Activated T-cell treated with anti-CD3 and anti-CD28 coated beads, Interleukin-2, amount 50 U/mL, for 4 hours (primary cell): ENCODE measurements at places on chromosomes 7 and 10. TPM values are rescaled to one million over a fixed set of nuclear protein-coding genes. Genes with fewer than 3 reads are reported as not detected.

DNA sequence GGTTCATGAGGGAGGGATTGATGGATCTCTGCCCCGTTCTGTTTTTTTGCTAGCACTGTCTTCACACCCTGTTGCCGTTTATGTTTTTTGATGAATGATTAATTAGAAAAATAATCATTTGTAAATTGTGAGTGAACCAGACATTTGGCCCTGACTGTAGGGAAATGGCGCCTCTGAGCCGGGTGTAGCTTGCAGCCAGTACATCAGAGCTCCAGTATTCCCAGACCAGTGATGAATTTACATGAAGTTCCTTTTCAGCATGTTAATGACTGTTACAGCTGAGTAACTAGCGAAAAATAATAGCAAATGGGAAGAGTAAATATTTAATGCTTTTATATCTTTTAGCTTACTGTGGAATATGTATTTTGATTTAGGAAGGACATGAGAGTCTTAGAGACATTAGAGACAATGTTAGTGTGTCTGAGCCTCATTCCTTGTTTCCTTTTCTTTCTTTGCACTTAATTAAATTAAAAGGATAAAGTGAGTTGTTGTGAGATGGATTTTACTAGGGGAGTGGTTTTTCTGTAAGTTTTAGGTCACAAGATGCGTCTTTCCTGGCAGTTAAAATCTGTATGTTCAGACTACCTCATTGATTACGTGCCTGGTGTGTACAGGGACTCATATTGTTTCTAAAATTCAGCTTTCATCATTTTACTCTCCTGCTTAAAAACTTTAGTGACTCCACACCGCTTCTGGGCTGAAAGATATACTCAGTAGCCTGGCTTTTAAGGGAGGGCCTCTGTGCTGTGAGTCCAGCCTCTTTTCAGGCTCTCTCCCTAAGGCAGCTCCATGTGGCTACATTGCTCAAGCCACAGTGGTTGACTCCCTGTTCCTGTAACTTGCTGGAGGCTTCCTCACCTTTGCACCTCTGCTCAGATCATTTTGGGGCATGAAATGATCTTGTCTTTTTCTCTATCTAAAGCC, 86.4 kb downstream of the AUTS2 start:
- no peak for DNase-seq

DNA sequence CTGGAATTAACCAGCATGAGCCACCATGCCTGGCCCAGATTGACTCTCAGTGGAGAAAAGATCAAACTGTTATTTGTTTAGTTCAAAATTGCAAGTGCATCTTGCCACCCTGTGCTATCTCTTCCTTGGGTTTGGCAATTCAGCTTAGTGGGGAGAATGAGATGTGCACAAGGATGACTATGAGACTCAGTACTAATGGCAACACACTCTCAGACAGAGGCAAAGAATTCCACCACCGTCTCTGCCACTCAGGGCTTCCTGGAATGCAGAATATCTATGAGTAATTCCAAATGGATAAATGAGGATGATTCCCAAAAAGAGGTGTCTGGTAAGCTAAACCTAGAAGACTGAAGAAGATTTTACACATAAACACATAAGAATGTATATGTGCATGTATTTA, 525.8 kb downstream of the NRG3 start:
- no peak for DNase-seq

DNA sequence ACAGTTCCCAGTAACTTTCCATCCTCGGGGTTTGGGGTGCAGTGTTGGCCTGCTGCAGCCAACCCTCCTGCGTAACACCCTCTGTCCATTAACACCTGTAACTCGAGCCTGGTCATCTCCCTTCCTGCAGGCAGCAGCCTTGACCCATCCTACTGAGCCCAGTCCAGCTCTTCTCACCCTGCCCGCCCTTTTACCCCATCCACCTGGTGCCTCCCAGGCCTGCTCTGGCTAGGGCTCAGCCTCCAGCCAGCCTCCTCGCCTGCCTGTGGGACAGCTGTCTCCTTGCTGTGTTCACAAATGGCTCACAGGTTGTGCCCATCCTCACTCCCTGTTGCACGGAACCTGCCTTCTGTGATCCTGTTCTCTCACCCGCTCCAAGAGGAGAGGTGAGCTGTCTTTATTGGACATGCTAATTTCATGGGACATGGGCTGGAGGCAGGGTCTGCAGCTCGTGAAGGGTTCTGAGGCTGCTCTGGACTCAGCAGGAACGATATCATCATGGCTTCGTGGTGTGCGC, 277.2 kb upstream of the TCERG1L start:
- no peak for DNase-seq

- no peak for DNase-seq
Observed at GRCh38 chr7:64879800-64880199, 23.3 kb upstream of the ZNF273 start.

OR2A1 gene
- not detected for total RNA-seq

- no peak for DNase-seq
Observed at GRCh38 chr7:42189535-42189934, 47.5 kb downstream of the GLI3 start.

DNA sequence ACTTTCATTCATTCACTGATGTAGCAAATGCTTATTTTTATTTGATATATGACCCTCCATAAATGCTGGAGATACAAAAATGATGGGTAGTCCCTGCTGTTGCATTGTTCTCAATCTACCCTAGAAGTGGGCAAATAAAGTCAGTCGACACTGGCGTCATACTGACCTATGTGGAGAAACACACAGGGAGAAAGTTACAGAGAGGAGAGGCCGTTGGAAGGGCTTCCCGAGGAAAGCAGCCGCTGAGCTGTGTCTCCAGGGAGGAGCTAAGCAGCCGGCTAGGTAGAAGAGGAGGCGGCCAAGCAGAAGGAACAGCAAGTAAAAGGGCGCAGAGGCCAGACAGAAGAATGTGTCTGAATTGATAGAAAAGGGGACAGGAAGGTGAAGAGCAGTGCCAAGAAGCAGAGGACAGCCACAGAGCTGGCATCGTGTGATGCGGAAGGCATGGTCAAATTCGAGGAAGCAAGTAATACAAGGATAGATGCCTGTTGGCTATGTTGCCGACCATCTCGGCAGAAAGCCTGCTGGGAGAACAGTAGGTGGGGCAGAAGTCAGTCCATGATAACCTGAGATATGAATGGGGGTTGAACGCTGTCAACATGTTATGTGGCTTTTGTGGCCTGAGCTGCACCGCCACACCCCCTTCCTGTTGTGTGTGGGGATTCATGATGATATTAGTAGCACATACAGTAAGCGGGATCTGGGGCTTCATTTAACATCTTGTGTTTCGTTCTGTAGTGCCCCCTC, 25.9 kb downstream of the ST8SIA6 start:
- peak; percentile 52 for DNase-seq

DNA sequence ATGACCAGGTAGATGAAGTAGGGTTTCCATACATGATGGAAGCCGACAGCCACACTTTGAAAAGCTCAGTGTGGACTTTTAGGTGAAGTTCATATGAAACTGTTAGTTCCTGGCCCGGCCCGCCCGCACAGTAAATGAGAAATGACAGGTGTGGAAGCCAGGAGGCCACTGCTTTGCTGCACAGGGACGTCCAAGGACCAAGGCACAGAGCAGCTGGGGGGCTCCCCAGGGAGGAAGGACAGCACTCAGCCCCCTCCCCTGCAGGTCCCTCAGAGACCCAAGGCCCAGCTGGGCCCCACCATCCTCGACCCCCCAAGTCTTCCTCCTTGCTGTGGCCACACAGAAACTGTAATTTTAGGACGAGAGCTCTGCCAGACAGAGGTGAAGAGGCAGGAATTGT, 219.2 kb downstream of the PTPRN2 start:
- DNase-seq, result no peak

DNA sequence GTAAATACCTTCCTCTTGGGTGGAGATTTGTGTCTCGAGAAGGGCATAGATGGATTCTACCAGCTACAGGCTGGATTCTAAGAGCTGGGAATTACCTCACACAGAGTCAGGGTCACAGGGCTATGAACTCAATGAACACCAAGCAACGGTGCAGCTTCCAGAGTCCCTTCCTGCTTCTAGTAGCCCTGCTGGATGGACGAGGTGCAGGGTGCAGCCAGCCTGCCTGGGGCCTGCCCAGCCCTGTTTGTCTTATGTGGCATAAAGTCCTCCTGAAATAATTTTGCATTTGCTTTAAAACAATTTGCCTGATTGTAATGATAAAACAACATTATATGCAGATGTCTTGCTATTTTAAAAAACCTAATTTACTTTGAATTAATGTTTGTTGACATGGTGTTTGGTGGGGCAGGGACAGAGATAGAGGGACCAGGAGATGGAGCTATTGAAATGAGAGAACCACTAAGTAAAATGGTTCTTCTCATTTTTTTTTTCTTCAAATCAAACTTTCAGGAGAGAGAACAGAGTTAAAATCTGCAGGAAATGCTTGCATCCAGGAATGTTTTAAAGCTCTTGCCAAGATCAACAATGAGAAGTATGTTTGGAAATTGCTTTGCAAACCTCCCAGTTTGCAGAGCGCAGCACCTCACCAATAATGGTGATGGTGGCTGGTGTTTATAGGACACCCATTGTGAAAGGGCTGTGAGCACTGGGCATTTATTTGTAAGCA, 305.4 kb upstream of the PODXL start:
- no peak for DNase-seq

OPN4 gene
- total RNA-seq, result not detected

- no peak for DNase-seq
Observed at GRCh38 chr7:2734084-2734686, 46.2 kb downstream of the AMZ1 start.

GRCh38 chr10:61733358-61733940, 70.7 kb downstream of the CABCOCO1 start:
- no peak for DNase-seq

DNA sequence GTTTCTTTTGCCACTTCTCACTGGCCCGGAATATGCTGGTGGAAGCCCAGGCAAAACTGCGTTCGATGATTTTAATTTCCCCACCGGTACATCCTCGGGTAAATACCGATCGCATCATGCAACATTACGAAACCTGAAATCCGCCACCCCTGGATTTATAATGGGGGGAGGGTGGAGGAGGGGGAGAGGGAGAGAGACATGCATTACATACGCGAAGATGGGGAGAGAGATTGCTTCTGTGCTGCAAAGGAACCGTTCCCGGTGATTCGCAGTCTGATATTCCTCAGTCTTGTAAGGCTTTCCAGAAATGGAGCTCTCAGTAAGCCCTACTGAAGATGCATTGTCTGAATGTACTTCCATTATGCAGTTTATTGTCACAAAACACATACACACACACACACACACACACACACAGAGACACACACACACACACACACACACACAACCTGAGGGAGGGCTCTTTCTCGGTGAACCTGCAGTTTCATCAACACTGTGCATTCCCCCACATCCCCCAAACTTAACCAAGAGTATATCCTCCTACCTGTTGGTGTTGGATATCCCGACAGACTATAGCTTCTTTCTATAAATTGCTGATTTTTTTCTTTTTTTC, 741 bp downstream of the GPR85 start:
- no peak for DNase-seq

GRCh38 chr10:80407812-80408241, 524 bp upstream of the PRXL2A start:
- peak; percentile 59 for DNase-seq

ANKRD30A gene
- not detected for total RNA-seq

DNA sequence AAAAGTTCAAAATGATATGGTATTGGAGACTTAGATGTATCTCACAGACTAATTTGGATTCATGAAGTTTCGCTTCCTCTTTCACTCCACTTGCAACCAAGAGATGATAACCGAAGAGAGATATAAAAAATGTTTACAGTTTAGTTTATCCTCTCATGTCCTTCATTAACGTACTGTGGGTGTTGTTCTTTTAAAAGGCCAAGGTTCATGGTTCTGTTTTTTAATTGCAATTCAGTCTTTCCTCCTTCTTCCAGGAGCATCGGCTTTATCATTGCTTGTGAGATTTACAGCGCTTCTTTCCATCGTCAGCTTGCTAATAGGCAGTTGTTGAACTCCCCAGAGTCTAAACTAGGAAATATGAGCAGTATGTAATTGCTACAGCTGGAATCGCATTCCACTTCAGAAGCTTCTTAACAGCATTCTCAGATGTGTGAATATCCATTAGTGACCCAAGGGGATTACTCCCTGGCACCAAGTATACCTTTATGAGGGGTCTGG, 75.9 kb upstream of the HGF start:
- no peak for DNase-seq

SLC26A5 gene
- total RNA-seq, result not detected

- no peak for DNase-seq
Observed at GRCh38 chr10:71575934-71576801, 143.4 kb downstream of the C10orf105 start.

DNA sequence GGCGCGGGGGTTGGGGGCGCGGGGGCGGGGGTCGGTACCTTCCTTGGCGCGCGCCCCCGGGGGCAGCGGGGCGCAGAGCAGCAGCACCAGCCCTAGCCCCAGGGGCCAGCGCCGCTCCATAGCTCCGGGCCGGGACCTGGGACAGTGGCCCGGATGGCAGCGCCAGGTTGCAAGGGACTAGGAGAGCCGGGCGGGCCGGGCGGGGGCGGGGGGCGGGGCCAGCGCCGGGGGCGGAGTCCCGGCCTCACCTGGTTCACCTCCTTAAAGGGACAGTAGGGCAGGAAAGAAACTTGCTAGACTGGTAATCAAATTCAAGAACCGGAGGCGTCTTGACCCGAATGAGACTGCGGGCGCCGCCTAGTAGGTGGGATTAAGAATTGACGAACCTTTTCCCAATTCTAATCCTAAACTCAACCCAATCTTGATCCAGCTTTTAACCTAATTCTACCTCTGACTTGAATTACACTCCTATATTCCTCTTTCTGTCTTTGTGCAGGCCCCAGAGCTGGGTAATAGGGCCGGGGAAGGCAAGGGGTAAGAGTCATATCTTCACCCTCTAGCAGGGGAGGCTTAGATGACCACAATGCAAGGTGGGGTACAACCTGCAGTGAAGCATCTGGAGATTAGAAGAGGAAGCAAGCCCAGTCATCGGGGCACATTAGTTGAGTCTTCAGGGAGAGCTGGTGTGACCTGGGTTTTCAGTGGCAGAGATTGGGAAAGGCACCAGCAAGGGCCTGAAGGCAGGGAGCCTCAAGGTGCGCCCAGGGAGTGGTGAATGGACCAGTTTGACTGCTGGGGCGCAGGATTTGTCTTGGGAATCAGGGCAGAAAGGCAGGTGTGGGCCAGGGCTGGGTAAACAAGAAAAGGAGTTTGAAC, at the start of gene EPHA1:
TSS of gene EPHA1 (minus strand) at position 171 of the 876 bp plus-strand sequence. CDS start at position 120, 51 bp downstream.
- DNase-seq, result peak; percentile 56

- no peak for DNase-seq
Observed at GRCh38 chr10:45454859-45455258, 80.8 kb downstream of the ALOX5 start.

DNA sequence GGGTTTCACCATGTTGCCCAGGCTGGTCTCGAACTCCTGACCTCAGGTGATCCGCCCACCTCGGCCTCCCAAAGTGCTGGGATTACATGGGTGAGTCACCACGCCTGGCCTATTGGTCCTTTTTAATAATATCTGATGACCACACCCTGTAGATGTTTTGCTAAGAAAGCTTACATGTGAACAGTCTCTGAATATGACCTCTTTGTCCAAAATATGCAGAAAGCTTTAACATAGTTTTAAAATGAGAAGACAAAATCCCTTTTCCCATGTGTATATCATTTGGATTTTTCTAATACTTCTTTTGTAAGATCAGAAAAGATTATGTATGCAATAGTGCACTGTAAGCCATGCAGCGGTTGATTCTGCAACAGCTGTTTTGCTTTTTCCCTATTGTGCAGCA, 38.5 kb downstream of the MCU start:
- DNase-seq, result no peak

- no peak for DNase-seq
Observed at GRCh38 chr7:88401009-88401623, 94.4 kb upstream of the STEAP4 start.

CDC14C gene
- total RNA-seq, result not detected
